Aorta (tissue), 5 donors: ENCODE measurements at places on chromosomes 1 and 21. TPM values are rescaled to one million over a fixed set of nuclear protein-coding genes. Genes with fewer than 3 reads are reported as not detected.

DNA sequence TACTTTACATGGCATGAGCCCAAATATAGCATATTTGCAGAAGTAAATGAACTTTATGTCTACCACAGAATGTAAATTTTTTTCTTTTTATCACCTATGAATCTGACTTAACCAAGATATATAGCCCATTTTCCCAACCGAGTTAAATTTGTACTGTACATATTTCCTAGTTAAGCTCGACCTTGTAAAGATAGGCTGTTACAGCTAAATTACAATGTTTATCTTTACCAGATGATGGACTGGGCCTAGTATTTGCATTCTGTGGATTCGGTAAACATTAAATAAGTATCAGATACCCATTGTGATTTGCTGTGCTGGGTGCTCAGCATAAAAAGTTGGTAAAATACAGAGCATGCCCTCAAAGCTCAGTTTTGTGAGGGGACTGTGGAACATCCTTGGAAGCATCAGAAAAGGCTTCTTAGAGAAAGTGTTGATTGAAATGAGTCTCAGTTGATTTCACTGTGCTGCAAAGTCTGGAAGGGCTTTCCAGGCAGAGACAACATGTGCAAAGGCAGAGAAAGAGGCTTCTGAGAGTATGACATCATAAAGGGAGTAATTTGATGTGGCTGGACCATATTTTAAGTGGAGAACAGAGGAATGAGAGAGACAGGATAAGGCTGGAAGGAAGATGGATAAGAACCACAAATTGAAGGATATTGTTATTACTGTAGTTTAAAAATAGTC lies 27.4 kb downstream of the MORC3 start:
- DNase-seq = no peak

GRCh38 chr1:210025870-210026269 lies 87.9 kb downstream of the SYT14 start:
- DNase-seq = no peak

DNA sequence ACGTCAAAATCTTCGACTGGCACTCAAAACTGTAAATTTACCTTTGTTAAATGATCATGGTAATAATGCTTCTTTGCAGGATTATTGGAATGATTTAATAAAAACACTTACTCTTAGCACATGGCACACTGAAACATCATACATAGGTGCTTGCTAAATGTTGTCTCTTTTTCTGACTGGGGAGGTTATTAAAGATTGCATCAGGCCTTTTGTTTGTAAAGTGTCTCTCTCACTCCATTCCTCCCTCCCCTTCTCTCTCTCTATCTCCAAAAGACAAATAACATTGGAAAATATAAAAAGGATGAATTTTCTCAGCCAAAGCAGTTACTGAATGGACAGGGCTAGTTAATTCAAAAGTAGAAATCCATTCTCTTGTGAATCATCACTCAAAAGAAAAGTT lies 404.2 kb downstream of the DPYD start:
- no peak for DNase-seq

The ITLN1 gene
- 0.78 TPM for total RNA-seq

DNA sequence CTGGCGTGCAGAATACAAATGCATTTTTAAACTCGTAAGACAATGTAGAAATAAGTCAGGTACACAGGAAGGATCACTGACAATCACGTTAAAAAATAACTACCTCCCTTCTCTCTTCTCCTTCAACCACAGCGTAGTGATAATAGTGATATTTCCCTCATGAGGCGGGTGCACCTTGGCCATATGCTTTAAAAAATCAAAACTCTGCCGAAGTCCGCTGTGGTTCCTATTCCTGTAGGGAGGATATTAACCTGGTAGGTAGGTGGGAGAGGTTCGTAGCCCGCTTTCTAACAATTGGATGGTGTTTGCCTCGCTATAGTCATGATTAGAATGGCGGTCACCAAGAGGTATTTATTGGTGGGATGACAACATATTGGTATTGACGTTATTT lies 732 bp downstream of the GREM2 start:
- no peak for DNase-seq

The HJV gene
- total RNA-seq = not detected

The MYOG gene
- total RNA-seq = not detected

DNA sequence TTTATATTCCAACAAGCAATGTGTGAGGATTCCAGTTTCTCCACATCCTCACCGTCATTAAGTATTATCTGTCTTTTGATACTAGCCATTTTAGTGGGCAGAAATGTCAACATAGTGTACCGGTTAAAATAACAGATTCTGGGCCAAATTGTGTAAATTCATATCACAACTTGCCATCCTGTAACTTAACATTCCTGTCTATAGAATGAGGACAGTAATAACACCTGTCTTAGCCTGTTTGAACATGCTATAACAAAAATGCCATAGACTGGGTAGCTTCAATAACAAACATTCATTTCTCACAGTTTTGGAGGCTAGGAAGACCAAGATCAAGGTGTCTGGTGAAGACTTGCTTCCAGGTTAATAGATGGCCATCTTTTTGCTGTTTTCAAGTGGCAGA lies 491.1 kb downstream of the PTBP2 start:
- no peak for DNase-seq

The RAP1GAP gene
- 0.58 TPM for total RNA-seq

GRCh38 chr1:202046748-202047708 lies 36.6 kb downstream of the ELF3 start:
- no peak for DNase-seq

DNA sequence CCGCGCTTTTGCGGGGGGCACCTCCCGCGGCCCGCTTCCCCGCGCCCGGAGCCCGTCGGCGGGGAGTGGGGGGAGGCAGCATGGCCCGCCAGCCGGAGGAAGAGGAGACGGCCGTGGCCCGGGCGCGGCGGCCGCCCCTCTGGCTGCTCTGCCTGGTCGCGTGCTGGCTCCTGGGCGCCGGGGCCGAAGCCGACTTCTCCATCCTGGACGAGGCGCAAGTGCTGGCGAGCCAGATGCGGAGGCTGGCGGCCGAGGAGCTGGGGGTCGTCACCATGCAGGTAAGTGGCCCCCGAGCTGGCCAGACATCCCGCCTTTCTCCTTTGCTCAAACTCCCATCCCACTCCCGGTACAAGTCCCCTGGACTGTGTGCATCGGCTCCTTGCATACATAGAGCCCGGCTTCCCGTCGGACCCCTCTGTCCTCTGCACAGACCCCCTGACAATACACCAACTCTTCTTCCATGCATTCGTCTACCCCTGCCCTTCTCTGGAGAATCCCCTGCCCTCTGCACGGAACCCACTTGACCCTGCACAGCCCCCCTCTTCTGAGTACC lies 812 bp downstream of the CACHD1 start:
- peak; percentile 81 for DNase-seq

The DSCAM gene
- total RNA-seq = not detected

GRCh38 chr1:31723828-31724359 lies 20.1 kb upstream of the COL16A1 start:
- DNase-seq = peak; percentile 85

DNA sequence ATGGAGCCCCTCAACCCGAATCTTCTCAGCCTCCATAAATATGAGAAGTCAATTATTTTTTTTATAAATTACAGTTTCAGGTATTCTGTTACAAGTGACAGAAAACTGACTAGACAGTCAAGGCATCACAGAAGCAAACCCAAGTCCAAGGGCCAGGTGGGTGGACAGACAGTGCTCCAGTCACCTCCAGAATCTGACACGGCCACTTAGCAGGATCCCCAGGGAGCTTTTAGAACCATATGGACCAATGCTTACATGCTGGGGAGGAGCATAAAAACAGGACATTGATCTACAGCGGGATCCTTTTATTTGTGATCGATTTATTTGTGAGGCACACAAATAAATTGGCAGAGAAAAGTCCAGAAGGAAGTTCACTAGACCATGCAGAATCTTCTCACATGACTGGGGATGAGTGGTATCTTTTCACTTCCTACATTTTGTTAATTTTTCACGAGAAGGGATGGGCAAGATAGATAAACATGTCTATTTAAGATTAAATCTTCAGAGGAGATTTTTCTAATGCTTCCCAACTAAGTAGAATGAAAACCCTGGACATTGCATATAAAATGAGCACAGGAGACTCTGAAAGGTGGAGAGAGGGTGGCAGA lies 15.0 kb downstream of the ZNF496 start:
- DNase-seq = peak; percentile 33

DNA sequence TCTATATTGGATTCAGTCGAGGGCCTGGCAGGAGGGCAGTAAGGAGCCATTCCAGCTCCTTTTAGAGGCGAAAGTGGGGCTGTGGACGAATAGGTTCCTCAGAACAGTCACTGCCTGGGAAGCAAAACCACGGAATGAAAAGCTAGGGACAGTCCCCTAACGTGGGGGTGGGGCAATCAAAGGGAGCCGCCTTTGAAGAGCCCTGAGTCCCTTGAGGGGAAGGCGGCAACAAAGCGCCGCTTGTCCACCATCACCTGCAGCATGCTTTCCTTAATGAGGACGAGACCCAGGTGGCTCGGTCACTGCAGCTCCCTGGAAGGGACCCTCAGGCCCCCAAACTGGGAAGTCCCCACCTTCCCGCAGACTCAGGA lies 184.7 kb downstream of the ETS2 start:
- no peak for DNase-seq

The COA7 gene
- total RNA-seq = 8.8 TPM

GRCh38 chr1:37719572-37720195 lies 27.4 kb downstream of the CDCA8 start:
- no peak for DNase-seq

DNA sequence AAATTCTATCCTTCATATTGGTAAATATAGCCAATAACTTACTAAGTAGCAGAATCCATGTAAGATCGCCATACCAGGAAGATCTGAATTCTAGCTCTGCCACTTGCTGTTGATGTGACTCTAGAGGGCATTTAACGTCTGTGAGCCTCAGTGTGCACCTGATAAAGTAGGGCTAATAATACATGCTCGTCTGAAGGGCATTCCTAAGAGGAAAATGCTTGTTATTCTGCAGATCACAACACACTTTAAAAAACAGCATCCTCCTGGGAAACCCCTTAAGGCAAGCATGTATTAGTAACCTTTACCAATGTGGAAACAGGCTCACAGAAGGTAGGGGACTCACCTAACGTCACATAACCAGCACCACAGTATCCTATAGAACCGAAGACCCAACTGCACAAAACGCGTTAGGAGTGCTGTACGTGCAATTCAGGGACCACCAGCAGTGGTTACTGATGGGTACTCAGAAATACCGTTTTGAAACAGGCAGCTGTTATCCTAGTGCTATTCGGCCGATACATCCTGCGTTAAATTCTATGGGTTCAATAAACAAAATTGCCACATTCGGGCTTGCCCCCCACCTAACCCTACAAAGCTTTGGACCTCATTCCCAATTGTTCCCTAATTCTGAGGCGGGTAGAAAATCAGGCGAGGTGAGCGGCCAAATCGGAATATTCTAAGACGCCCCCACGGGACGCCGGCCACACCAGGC lies 758 bp downstream of the DEPDC1 start:
- no peak for DNase-seq

The MRPL37 gene
- 38.1 TPM for total RNA-seq

The FLG2 gene
- total RNA-seq = not detected

DNA sequence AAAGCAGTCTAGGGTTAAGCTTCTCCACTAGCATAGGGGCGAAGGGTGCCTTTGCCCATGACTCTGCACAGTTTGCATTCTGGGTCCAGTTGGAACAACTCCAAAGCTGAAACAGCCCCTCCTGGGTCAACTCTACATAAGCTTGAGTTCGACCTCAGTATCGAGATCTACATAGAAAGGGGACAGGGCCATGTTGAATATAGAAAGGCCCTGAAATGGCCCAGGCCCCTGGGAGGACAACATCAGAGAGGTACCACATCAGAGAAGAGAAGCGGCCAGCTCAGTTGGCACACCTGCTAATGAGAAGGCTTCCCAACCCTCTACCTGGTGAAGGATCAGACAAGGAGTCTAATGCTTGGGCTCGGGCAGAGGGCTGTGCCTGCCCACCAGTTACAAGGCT lies 1.6 kb downstream of the DENND2D start:
- DNase-seq = no peak

The PRXL2B gene
- 7.1 TPM for total RNA-seq

GRCh38 chr1:218388591-218388990 lies 43.5 kb downstream of the TGFB2 start:
- DNase-seq = no peak

DNA sequence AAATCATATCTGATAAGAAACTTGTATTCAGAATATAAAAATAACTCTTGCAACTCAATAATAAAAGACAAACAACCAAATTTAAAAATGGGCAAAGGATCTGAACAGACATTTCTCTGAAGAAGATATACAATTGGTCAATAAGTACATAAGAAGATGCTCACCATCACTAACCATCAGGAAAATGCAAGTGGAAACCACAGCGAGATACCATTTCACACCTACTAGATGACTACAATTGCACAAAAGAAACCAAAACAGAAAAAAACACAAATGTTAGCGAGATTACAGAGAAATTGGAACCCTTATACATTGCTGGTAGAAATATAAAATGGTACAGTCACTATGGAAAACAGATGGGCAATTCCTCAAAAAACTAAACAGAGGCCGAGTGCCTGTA lies 11.5 kb upstream of the ZNF683 start:
- DNase-seq = no peak

The REN gene
- not detected for total RNA-seq

DNA sequence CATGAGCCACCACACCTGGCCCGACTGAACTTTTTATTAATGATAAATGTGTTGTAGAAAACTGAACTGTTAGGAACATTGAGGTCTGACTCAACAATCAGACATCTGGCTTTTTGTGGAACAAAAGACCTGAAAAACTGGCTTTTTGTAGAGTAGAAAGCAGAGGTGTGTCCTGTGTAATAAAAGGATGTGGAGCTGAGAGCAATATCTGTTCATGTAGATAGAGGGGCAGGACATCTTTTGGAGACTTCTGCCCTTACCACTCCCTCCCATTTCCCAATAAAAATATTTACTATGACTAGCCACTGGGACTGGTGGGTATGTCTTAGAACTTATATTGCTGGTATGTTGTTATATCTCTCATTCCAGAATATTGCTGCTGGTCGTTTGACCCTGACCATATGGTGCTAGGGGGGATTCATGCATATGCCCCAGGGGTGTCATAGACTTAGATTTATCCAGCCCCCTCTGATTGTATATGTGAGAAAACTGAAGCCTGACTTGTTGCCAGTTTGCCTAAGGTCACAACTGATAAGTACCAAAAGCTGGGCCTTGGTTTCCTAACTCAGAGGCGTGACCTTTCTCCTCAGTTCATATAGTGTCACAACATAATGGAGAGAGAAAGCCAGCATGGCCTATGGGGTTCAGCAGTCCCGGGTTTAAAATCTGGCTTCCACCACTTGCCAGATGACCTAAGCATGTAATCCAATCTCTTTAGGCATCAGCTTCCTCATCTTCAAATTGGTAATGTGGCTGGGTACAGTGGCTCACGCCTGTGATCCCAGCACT lies 33.5 kb upstream of the PIGV start:
- DNase-seq = no peak
